Stimulated activated CD4-positive, alpha-beta T cell treated with anti-CD3 and anti-CD28 coated beads, Interleukin-4, amount 100 ng/mL, for 24 hours (primary cell): ENCODE measurements at places on chromosomes 3 and 15.

GRCh38 chr15:94256511-94256910 is 25.1 kb downstream of the MCTP2 start:
- DNase-seq = no peak

- no peak for DNase-seq
These were observed 551 bp downstream of the PML start for GRCh38 chr15:73994912-73995622.

DNA sequence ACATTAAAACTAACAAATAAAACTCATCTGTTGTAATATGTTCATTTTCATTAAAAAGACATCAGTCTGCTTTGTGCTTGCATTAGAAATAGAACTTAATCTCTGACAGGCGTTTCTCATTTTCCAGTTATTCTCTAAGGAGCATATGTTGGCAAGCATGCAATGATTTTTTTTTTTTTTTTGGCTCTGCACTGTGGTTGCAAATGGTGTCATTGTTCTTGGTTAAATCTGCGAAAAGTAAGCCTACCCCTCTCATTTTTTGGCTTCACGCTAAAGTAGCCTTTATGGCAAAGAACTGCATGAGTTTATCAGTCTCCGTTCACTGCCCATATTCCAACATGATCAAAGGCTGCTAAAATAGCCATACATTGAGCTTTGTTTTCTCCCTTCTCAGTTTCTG is 403.2 kb downstream of the MECOM start:
- no peak for DNase-seq

- no peak for DNase-seq
These were observed 96.1 kb upstream of the ICE2 start for GRCh38 chr15:60574801-60575631.

DNA sequence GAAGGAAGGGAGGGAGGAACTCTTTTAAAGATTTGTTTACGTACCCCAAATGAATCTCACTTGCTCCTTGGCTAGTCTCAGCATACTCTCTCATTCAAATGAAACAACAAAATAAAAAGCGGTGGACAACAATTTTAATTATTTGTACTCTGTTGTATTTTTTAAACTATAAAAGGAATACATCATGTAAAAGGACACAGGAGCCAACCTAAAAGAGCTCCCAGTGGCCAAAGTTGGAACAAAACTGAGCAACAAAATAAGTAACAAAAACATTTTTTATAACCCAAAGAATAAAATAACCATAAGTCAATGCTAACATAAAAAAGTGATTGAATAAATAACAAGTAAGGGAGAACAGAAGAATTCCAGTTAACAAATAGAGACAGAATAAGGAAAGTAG is 24.4 kb upstream of the SSUH2 start:
- DNase-seq = no peak
